ENCODE measurements at places on chromosomes 3 and 15. TPM values are rescaled to one million over a fixed set of nuclear protein-coding genes. Genes with fewer than 3 reads are reported as not detected.

The KNG1 gene
- total RNA-seq, result not detected

DNA sequence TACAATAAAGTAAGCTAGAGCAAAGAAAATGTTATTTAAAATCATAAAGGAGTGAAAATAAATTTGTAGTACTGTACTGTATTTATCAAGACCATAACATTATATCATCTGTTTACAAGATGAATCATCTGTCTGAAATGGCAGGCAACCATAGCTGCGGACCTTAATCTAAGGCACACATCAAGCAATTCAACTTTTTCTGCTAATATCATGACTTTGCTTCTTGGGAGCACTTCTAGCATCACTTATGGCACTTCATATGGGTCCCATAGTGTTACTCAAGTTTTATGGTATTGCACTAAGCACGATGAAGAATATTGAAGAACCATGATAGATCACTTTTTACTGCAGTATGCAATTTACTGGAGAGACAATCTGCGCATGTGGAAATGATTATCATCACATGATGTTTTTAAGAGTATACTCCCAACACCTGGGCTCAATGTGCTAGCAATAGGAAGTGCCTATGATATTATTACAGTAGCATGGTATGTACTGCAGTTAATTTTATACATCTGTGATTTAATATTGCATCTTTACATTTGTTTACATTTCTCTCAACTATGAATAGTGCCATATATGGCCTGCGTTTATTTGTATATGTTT lies 137.7 kb upstream of the NECTIN3 start:
- no peak for DNase-seq

- no peak for DNase-seq
Measured at GRCh38 chr3:108190346-108190745, 31.9 kb downstream of the IFT57 start.

GRCh38 chr3:50300681-50301254 lies 1.6 kb upstream of the HYAL3 start:
- DNase-seq, result no peak

GRCh38 chr15:38398134-38398533 lies 55.8 kb upstream of the FAM98B start:
- no peak for DNase-seq

- DNase-seq, result no peak
Measured at GRCh38 chr3:145259166-145259880, 901.7 kb downstream of the PLOD2 start.

Measured in urinary bladder (tissue), 4 donors.